Frontal cortex (tissue), 4 donors: ENCODE measurements at places on chromosomes 2 and 18. TPM values are rescaled to one million over a fixed set of nuclear protein-coding genes. Genes with fewer than 3 reads are reported as not detected.

ANKRD62 gene
- total RNA-seq = not detected

DNA sequence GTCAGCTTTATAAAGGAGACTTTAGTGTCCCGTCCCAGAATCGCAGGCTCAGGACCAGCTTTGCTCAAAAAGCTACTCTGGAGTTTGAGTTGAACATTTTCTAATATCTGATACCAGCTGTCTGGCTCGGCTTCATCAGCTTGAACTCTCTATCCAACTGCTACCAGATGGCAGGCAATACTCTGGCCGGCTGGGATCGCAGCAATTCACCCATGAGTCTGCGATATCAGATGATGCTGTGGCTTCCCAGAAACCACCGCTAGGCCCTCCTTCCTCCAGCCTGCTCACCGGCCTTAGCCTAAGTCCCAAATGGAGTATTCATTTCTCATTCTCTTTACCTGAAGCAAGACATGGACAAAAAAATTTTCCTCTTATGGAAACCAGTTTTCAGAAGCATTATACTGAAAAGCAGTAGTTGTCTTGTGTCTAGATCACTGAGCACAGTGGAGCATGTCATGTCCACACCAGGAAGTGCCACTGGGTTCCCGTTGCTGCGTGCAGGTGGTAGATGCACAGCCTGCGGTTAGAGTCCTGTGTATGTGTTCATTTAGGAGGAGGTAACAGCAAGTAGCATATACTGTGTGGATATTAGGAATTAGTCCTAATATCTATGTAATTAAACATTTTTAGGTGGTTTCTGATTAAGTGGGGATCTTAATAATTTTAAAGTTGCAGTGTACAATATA is 162.0 kb upstream of the SOX11 start:
- no peak for DNase-seq

- DNase-seq = no peak
Observed at GRCh38 chr2:69299772-69300516, 87.1 kb downstream of the GFPT1 start.

GRCh38 chr18:69559604-69560003 is 158.9 kb downstream of the DOK6 start:
- DNase-seq = no peak

GRCh38 chr2:169301596-169302335 is 60.6 kb downstream of the LRP2 start:
- no peak for DNase-seq
